ENCODE measurements at places on chromosomes 4 and X. TPM values are rescaled to one million over a fixed set of nuclear protein-coding genes. Genes with fewer than 3 reads are reported as not detected.

Gene ARL13A
- not detected for polyA plus RNA-seq

Gene CPZ
- polyA plus RNA-seq = 1.2 TPM

Gene GLUD2
- polyA plus RNA-seq = 3.2 TPM

Gene SYTL4
- polyA plus RNA-seq = 10.4 TPM

Gene NHSL2
- polyA plus RNA-seq = 1.3 TPM

Gene PABPC5
- polyA plus RNA-seq = 0.26 TPM

Gene ABCD1
- polyA plus RNA-seq = 5.2 TPM

Gene EVC
- polyA plus RNA-seq = 7.8 TPM

Gene FGA
- 5.3 TPM for polyA plus RNA-seq

GRCh38 chr4:175651756-175652310 lies 160.2 kb downstream of the GPM6A start:
- no peak for DNase-seq

DNA sequence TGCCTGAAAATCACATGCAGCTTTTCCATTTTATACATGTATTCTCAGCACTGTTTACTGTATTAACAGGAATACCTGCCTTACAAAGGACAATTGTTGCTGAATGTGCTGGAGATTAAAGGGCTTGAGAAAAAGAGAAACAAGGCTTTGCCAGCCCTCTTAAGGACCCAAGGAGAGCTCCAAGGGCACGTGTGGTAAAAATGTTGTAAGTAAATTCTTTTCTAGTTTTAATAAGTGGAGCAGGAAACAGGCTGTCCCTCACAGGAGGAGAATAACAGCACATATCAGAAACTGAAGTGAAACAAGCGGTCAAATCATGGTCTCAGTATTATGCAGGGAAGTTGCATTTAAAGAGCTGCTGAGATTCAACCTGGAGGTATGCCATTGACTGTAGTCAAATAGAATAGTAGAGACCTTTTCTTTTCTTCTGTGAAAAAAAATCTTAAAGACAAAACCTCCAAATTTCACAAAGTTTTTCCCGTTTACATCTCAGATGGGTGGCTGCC lies 18.5 kb downstream of the IGFBP7 start:
- no peak for DNase-seq

DNA sequence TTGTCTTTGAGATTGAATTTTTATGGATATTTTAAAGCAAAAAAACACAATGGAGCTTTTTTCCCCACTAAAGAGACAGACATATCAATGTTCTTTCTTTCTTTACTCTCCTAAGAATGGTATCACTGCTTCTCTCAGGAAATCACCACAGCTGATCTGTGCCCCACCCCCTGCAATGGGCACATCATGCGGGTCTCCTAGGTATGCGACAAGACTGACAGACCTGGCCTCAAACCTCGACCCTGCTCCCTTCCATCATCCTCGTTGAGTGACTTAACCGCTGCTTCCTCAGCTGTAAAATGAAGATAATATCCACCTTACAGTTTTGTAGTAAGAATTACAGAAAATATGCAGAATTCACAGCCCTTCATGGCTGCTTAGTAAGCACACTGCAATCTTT lies 58.3 kb downstream of the LEF1 start:
- DNase-seq = no peak

- DNase-seq = no peak
Measured at GRCh38 chrX:140346729-140347128, 158.1 kb downstream of the SOX3 start.

DNA sequence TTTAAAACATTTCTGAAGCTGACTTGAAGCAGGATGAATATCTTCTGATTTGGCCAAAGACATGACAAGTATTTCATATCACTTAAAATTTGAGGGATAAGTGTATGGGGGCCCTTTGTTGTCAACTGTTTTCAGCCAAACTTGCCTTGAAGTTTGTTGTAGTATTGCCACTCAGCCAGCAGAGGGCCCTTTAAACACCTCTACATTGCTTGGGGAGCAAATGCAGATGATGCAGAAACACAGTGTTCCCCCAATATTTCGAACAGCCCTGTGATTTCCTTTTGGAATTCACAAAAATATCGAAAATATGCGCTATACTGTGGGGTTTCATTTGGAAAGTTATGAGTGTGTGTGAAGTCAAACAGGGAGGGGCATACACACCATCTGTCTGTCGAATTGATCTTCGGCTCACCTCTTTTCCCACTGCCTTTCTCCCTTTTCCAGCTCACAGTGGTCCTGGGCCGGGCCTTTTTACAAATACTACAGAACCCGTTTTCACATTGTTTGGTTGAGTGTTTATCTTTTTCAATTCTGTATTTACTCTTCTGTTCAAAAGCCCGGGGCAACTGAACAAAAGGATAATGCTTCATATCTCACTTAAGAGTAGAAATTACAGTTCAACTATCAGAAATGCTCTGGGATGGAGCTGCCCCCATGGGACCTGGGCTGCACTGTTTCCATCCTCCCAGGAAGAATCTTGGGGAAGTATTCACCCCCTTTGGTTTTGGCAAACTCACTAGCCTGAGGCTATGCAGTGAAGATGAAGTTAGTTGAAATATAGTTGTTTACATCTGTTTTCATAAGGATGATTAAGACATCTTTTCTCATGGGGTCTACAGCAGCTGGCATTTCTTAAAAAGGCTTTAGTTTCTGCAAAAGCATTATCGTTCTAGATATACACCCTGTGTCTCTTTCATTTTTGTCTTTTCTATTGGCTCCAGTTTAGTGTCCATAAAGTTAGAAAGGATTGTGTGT lies 137.6 kb downstream of the EGF start:
- peak; percentile 35 for DNase-seq

DNA sequence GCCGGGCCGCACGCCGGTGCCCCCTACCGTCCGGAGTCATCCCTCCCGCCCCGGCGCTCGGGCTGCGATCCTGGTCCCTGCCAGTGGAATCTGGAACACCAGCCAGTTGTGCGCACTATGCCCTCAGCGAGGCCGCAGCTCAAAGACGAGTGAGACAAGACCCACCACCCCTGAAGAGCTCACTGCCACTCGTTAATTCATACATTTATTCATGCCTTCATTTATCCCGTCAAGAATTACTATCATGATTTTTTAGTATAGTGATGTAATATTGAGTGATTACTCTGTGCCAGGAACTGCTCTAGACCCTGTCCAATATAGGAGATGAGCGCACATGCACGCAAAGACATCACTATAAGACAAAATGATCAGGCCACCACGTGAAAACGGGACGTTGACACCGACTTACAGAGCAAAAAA lies 247 bp upstream of the PPA2 start:
- no peak for DNase-seq

DNA sequence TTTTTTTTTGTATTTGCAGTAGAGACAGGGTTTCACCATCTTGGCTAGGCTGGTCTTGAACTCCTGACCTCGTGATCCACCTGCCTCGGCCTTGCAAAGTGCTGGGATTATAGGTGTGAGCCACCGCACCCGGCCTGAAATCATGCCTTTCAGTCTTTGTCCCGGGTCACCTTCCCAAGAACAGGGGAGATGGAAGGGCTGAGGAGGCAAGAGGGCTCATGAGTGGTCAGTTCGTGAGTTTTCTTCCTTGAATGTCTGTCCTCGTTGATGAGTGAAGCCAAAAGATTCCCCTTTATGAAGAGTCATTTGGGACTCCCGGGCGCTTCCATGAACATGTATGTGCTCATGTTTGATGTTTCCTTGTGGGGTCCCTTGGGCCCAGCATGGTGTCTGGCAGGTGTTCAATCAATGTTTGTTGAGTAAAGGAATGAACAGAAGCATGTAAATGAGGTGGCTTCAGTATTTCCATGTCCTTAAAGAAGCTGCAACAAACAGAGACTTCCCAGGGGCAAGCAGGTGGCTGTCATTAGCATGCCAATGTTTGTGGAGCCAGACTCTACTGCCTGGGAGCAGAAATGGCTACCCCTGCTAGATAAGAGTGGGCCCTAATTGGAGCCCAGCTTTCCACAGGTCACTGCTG lies 3.4 kb upstream of the SEPTIN6 start:
- DNase-seq = no peak

DNA sequence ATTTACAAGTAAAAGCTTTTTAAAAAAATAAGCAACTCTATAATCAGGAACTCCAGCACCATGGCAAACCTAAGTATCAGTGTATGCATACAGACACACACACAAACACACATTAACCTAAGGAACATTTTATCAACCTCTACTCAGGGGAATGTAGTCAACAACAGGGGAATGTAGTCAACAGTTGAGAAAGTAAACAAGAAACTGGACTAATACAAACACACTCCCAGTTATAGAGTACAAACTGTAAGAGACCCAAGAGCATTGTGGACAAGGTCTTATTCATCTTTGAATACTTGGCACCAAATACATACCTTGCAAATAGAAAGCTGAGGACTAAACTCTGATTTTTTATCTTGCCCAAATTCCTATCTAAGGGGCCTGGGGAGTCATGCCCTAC lies 36.2 kb downstream of the PAPSS1 start:
- no peak for DNase-seq

DNA sequence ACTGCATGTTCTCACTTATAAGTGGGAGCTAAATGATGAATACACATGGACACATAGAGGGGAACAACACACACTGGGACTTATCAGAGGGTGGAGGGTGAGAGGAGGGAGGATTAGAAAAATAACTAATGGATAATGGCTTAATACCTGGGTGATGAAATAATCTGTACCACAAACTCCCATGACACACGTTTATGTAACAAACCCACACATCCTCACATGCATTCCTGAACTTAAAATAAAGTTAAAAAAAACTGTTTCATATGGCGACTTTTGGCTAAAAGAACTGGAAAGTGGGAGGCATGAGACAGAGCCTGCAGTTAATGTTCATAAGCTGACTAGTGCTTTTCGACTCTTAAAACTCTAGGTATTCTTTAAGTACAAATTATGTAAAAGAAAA lies 98.9 kb upstream of the NPFFR2 start:
- no peak for DNase-seq

DNA sequence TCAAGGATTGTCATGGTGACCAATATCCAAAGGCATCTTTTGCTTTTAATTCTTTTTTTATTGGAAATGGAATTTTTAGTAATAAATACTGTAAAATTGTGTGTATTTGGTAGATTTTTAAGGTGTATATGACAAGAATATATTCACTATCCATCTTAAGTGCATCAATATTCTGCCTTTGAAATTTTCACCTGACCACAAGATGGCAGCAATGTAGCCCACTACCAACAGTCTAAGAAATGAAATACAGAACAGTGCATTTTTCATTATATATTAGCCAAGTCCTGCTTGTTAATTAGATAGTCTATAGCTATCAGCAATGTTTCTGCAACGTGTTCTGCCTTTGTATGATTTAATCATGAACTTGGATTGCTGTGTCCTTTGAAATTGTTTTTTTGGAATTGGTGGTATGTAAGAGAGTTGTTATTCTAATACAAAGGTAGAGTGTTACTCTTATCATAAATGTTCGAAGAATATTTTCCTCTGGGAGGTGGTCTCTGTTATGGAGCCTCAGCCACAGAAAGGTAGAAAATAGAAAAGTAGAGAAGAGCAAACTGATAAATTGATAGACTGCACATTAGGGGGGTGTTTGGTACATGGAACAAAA lies 38.2 kb downstream of the HPGDS start:
- no peak for DNase-seq

DNA sequence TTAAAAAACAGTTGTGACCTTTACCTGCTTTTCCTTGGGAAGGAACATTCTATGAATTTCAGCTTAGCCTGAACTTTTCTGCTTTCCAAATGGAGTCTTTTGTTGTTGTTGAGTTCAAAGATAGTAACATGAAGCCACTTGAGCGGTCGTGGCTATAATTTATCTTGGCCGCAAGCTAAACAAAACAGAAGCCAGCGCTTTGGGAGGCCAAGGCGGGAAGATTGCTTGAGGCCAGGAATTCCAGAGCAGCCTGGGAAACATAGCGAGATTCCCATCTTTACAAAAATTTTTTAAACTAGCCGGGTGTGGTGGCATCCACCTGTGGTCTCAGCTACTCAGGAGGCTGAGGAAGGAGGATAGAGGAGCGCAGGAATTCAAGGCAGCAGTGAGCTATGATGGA lies 29.9 kb downstream of the TKTL1 start:
- DNase-seq = no peak
